Endothelial cell (in vitro differentiated cells): ENCODE measurements at places on chromosomes 7 and 10. TPM values are rescaled to one million over a fixed set of nuclear protein-coding genes. Genes with fewer than 3 reads are reported as not detected.
A peak's percentile ranks its signal among the peaks of the same experiment; 100 is the strongest.

The IDI2 gene
- total RNA-seq = not detected

The VSTM4 gene
- 0.38 TPM for total RNA-seq

The C10orf143 gene
- 3.4 TPM for total RNA-seq

The TMEM225B gene
- total RNA-seq = 0.46 TPM

The PRKG1 gene
- total RNA-seq = 10.7 TPM

- no peak for DNase-seq
These were observed 46.3 kb downstream of the VPS41 start for GRCh38 chr7:38862666-38863065.

DNA sequence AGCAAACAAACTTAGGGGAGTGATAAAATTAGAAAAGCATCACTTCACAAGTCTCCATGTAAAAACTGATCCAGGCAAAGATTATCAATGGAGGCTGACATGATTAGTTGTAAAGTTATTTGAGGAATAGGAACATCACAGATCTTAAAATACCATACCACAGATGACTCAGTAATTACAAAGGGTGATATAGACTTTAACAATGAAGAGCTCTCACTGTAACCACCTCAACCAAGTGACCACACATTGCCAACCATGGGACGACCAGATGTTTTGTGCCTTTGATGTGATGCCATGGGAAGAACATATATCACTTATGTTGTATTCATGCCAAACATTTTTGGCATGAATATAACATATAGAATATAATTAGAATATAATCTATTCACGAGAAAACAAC is 11.7 kb downstream of the AASS start:
- no peak for DNase-seq

- DNase-seq = peak; percentile 43
These were observed 11.5 kb upstream of the DLD start for GRCh38 chr7:107879400-107880035.

- no peak for DNase-seq
These were observed 265.1 kb upstream of the KLF14 start for GRCh38 chr7:130998993-130999602.

DNA sequence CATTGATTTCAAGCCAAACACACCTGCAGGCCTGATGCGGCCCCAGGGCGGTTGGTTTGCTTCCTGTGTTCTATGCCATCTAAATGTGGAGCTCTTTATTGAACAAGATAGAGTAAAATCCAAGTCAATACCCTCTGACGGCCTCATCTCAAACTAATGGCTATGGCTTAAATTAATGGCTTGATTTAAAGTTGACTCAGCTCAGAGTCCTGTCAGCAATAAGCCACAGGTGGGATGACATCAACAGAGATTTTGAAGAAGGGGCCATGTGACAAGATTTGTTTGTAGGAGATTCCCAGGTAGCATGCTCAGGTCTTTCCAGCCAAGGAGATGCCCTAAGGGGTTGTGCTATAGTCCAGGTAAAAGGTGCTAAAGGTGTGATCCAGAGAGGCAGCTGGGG is 66.7 kb upstream of the ZNF32 start:
- DNase-seq = no peak

- no peak for DNase-seq
These were observed 70.9 kb upstream of the LOXL4 start for GRCh38 chr10:98338896-98339295.

- no peak for DNase-seq
These were observed 3.0 kb downstream of the GCC1 start for GRCh38 chr7:127582361-127582760.

GRCh38 chr7:116292381-116292780 is 82.0 kb downstream of the TES start:
- no peak for DNase-seq

DNA sequence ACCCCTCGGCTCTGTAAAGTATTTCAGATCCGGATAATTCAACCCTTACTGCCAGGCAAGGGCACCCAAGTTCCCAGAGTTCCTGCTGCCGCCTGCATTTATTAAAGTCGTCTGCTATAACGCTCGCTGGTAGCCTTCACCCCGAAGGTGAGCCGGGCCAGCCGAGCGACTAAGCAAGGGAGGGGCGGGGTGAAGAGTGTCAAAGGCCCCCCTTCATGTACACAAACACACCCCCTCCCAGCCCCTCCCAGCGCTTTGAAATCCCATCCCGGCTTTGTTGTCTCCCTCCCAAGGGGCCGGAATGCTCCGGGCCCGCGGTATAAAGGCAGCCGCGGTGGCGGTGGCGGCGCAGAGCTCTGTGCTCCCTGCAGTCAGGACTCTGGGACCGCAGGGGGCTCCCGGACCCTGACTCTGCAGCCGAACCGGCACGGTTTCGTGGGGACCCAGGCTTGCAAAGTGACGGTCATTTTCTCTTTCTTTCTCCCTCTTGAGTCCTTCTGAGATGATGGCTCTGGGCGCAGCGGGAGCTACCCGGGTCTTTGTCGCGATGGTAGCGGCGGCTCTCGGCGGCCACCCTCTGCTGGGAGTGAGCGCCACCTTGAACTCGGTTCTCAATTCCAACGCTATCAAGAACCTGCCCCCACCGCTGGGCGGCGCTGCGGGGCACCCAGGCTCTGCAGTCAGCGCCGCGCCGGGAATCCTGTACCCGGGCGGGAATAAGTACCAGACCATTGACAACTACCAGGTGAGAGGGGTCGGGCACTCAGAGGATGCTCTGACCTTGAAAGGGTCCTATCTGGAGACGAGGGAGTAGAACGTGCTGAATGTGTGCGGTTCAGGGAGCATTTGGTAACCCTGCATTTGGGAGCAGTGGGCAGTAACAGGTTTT is at the start of gene DKK1:
Gene DKK1 (plus strand): TSS at position 349 of the 889 bp plus-strand sequence. CDS start 154 bp downstream, at position 503.
- peak; percentile 80 for DNase-seq

DNA sequence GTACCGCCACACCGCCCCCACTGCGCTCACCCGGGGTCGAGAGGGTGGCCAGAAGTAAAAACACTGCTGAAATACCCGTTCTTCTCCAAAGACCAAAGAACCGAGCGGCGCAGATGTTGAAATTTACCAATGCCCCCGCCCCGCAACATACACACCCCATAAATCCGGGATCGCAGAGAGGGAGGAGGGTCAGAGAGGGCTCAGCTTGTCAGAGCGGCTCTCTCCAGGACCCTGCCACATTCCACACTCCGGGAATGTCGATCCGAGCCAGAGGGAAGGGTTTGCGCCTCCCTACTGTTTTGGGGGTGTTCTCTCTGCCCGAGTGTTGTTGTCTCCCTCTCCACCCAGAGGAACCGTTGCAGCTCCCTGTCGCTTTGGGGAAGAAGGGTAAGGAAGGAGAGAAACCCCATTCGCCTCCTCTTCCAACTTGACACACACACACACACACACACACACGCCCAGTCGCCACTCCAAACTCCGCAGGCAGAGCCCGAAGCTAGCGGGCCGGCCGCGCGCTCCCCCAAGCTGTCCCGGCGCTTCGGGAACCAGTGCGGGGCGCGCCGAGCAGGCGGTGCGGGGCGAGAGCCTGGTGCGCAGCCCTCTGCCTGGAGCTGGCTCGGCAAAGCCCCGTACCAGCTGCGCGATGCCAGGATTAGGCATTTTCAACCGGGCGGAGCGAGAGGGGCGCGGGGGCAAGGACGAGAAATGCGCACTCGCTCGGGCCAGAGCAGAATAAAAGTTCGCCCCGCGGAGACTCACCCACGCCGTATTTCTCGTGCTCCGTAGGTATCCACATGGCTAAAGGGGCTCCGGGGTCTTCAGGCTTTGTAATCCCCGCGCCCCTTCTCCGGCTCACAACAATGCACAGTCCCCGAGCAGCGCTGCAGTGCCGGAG is 609 bp downstream of the DOCK4 start:
- DNase-seq = peak; percentile 62

- DNase-seq = no peak
These were observed 230.4 kb downstream of the USP6NL start for GRCh38 chr10:11381023-11381422.

- no peak for DNase-seq
These were observed 106.2 kb downstream of the TFEC start for GRCh38 chr7:115924411-115924810.

- peak; percentile 1 for DNase-seq
These were observed 45.5 kb downstream of the JAKMIP3 start for GRCh38 chr10:132111121-132111731.

DNA sequence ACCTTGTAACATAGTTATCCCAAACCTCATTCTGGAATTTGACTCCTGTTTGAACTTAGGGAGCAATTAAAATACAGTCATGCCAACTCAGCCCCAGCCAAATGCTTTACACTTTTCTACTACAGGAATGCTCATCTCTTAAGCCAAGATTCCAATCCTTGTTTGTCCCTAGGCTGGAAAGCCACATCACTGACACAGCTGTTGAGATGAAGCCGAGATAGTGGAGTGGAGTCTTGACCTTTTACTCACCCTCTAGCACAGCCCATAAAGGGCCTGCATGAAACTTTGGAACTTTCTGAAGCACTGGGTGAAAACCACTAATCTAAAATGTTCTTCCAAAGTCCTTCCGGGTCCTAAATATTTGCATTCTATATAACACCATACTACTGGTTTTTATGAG is 247.3 kb downstream of the ETV1 start:
- no peak for DNase-seq

DNA sequence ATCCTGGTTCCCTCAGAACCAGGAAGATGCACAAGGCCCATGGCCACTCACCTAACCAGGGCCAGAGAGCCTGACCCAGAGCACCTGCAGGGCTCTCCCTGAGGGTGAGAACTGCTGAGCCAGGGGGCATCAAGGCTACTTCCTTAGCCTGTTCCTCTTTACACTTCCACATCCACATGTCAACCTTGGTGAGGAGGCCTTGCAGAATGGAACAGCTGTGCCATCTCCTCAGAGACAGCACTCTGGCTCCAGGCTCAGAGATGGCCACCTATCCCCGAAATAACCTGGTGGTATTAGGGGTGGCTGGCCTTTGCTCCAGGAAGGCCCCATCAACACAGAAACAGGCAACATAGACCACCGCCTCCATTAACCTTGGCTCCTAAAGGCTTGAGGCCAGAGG is 473.0 kb downstream of the RPS24 start:
- DNase-seq = no peak

DNA sequence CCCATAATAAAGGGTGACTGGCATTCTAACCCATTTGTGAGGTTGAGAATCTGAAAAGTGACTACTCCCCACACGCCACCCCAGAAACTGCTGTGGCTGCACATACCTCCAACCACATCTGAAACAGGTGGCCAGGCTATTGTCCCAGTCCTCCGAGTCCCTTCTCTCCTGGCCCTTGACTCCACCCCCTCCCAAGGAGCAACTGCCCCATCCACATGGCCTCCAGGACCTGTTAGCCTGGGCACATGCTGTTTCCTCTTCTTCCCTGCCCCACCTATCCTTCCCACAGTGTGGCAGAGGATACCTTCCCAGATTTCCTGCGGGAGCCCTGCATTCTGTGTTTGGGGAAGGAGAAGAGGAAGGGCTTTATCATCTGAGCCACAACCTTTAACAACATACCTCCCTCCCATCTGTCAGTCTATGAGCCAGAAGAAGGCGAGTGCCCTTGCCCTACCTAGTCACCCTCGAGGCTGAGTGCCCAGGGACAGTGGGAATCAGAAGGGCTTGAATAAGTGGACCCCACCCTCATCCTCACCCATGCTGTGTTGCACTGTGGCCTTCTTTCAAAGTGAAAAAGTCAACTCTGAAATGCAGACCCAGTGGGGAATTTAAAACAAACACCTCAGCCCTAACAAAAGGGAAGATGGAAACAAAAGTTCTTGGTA is 11.9 kb downstream of the STEAP1B start:
- peak; percentile 18 for DNase-seq

DNA sequence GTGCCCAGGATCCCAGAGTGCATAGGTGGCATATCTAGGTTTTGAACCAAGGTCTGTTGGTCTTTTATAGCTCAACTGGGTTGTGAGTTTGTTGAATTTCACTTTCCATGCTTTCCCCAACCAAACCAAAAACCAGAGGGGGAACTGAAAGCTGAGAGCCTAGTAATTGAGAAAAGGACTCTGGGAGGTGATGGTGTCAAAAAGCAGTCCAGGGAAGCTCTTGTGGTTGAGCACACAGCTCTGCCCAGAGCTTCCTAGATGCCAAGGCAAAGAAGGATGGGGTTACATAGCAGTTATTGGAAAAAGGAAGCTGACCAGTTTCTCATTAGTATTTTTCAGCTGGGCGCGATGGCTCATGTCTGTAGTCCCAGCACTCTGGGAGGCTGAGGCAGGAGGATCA is 9.9 kb downstream of the POR start:
- DNase-seq = no peak

DNA sequence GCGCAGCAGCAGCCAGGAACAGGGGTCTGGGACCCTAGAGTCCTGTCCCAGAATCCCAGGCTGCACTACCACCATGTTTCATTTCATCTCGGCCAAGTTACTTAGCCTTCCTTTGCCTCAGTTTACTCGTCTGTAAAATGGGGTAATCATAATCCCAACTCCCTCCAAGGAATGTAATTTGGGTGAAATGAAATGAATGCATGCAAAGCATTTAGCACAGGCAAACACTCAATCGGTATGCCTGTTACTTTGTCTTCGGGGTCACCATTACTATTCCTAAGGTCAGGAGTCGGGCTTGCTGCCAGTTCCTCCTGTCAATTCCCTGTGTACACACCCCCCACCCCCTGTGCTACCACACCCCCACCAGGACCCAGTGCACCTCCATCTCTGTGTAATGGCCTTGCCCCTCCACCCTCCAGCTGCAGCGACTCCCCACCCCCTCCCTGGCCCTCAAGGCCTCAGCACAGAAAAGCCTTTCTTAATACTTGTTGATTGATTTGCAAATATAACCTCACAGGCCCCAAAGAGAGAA is 1.7 kb downstream of the TNS3 start:
- no peak for DNase-seq

DNA sequence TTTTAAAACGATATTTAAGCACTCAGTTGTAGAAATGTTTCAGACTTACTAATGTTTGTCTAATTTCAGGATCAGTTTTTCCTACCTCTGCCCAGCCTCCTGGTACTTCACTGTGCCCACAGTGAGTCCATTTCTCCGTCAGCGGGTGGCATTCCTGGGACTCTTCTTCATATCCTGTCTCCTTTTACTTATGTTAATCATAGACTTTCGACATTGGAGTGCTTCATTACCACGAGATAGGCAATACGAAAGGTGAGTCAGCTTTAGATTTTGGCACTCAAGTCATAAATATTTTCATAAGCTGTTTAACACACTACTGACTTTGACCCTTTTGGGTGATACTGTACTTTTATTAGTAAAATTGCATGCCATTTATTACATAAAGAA is 2.1 kb downstream of the ENTPD7 start:
- DNase-seq = no peak

GRCh38 chr7:525740-526139 is 6.1 kb upstream of the PDGFA start:
- no peak for DNase-seq

DNA sequence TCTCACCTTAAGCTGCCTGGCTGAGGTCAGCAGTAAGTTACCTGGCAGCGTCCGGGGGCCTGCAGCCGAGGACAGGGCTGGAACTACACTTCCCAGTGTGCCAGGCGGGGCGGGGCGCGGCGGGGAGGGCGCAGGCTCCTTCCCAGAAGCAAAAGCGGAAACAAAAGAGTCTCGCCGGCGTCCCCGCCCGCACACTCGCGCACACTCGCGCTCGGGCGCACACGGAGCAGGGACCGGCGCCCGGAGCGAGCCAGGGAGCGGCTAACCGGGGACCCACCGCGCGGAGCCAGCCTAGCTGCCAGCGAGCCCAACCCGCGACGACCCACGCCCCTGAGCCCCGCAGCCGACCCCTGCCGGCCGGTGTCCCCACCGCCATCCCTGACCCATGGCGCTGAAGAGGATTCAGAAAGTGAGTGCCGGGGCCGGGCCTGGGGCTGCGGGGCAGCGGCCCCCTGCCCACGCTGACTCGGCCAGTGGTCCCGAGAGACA is at the start of gene UBE2D1:
Gene UBE2D1 (plus strand): TSS at position 190 of the 489 bp plus-strand sequence. CDS start 196 bp downstream, at position 386.
- peak; percentile 82 for DNase-seq
